ENCODE measurements at places on chromosomes 1 and 21.

- no peak for DNase-seq
Measured at GRCh38 chr1:194442901-194443575, 1256.6 kb upstream of the B3GALT2 start.

GRCh38 chr21:14482165-14482564 is 64.0 kb downstream of the SAMSN1 start:
- DNase-seq = no peak

DNA sequence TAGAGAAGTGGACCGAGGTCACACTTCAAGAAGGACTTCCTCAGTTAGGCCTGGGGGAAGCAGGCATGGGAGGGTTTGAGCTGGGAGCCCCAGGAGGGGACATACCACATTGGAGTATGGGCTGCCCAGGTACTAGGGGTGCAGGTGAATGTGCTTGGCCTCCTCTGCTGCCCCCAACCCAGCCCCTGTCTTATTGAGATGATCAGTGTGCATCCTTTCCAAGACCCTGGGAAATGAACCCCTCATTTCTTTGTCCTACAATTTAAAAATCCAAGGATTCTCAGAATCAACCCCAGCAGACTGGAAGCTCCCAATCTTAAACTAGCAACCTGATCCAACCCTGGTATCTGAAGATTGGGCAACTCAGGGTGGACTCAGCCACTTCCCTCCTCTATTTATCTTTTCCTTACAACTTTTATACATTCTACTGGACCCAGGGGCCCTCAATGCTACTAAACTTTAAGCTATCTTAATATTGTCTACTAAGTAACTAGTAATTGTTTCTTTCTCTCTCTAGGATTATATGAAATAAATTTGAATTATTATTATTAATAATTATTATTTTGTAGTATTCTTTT is 9.1 kb downstream of the MEX3A start:
- no peak for DNase-seq

DNA sequence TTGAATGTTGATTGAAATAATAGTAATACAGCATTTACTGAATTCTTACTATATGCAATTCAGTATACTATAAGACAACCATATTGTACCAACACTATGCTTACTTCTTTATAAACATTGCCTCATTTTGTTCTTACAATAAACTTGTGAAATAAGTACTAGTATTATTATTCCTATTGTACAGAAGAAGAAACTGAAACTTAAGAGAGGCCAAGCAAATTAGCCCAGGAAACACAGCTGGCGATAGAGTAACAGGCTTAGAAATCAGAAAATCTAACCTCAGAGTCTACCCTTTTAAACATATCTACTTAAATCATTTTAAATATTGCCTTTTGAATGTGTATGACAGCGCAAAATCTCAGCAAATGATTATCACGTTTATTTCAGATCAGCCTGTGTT is 41.7 kb downstream of the FASLG start:
- no peak for DNase-seq

GRCh38 chr1:147542569-147542897 is 1.2 kb downstream of the BCL9 start:
- no peak for DNase-seq

DNA sequence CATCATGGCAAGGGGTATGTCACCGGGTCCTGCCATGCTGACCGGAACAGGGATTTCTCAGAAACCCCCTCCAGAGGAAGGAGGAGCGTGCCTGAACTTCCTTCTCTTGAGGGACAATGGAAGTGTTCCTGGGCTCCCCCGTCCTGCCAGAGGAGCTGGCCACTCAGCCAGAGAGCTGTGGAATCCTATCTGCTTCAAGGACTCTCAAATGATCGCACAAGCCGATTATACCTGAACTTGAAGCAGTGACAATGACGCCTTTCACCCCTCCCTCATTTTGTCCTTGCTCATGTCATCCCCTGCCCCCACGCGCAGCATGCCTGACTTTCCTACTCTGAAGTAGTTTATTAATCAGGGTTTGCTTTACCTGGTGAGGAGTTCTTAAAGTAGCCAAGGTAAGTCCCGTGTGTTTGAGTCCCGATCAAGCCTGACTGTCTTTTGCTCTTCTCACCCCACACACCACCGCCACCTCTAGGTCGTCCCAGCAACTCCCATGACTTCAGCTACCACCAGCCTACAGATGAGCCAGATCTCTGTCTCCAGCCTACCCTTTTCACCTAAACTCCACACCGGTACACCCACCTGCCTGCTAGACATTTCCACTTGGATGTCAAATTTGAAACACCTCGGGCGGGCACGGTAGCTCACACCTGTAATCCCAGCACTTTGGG is 25.0 kb upstream of the PRELP start:
- no peak for DNase-seq

DNA sequence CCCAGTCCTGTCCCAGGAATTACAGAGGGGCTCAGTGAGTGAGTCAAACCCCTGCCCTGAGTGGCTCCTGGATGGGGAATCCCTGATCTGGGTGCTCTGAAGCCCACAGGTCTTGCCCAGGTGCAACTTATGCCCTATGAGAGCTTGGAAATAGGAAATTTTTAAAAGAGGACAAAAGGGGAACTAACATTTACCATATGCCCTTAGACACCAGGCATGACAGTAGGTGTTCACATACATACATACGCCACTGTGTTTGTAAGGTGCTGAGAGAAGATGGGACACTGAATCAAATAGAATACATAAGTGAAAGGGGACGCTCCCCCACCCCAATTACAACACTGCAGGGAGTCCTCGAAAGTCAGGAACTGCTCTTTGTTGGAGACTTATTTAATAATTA is 1.4 kb downstream of the CFAP45 start:
- DNase-seq = no peak

Data from T-helper 17 cell (primary cell).